ENCODE measurements at places on chromosomes 2 and 18.

GRCh38 chr2:26712486-26713465 lies 20.3 kb downstream of the KCNK3 start:
- no peak for DNase-seq

DNA sequence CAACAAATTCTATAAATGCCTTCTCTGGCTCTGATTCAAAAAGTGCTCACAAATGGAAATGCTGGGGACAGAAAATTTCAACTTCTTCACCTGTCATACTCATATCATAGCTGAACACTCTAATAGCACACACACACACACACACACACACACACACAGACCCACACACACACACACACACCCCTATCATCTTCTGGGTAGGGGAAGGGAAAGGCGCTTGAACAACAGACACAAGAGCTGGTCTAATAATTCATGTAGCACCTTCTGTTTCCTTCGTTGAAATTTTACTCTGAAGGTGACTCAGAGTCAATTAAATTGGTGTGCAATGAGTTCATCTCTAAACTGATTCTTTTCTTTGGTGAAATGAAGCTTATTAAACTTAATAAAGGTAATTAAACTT lies 32.9 kb downstream of the CD28 start:
- no peak for DNase-seq

GRCh38 chr2:12970861-12971260 lies 254.1 kb downstream of the TRIB2 start:
- peak; percentile 70 for DNase-seq

- DNase-seq, result no peak
Observed at GRCh38 chr2:238505119-238505891, 78.6 kb downstream of the ASB1 start.

DNA sequence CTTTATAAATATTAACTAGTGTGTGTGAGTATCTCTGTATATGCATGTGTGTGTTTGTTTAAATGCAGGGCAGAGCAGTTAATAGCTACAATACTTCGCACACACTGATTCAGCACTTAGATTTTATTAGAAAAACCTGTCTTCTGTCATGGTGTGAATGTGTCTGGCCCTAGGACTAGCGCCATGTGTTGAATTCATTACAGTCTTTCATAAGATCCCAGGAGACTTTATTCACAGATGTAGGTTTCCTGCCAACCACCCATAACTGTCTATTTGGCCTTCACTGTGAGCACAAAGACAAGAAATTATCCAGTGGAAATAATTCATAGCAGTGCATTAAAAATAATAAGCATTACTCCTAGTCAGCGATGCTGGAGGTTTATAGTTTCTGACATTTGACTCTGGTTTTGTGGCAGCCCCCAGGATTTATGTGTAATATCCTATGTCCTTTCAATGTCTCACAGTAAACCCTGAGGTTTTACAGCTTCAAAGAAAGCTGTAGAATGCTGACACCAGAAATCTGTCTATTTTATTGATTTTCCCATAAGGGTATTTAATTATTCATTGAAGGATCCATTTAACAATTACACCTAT lies 93.9 kb downstream of the ZNF804A start:
- no peak for DNase-seq

DNA sequence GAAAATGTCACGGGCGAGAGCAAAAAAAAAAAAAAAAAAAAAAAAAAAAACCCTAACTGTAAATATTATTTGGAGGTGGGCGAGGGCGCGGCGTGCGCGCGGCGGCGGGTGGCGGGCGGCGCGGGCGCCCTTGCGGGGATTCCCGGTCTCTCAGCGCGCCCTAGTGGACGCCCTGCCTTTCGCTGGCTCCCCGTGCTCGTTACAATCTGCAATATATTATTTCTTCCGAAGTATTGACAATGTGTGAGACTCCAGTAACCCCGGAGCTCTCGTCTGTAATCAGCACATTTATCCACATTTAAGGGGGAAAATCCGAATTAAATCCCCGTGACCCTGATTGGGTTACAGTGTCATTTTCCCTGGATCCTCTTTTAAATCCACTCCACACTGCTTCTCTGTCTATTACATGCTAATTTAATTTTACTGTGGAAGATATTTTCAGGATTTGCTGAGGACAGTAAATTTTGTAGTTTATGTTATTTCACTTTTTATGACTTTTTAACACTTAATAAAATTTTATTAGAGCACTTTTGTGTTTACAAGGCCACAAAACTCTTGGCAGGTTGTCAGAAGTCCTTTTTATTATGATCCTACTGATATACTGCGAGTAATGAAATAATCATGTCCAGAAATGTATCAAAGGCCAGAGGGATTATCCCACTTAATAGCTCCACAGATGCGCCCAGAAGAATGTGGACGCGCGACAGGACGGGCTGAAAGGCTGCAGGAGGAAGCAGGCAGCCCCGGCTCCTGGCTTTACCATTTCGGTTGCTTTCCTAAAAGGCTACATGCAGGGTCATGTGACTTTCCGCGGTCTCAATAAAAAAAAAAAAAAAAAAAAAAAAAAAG lies 369.1 kb downstream of the MTX2 start:
- DNase-seq, result peak; percentile 61

GRCh38 chr2:71974846-71975245 lies 172.8 kb downstream of the CYP26B1 start:
- DNase-seq, result no peak

DNA sequence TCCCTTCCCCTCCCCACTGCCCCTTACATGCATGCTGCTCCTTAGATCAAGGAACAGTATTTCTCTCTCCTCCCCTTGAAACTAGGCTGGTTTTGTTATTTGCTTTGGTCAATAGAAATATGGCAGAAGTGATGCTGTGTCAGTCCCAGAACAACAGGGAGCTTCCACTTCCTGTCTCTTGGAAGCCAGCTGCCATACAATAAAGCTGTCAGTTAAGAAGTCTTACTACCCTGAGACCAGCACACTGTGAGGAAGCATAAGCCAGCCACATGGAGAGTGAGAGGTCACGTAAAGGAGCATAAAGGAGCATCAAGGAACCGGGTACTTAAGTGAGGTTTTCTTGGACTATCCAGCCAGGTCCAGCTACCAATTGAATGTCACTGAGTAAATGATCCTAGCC lies 126.6 kb downstream of the NOL4 start:
- no peak for DNase-seq

DNA sequence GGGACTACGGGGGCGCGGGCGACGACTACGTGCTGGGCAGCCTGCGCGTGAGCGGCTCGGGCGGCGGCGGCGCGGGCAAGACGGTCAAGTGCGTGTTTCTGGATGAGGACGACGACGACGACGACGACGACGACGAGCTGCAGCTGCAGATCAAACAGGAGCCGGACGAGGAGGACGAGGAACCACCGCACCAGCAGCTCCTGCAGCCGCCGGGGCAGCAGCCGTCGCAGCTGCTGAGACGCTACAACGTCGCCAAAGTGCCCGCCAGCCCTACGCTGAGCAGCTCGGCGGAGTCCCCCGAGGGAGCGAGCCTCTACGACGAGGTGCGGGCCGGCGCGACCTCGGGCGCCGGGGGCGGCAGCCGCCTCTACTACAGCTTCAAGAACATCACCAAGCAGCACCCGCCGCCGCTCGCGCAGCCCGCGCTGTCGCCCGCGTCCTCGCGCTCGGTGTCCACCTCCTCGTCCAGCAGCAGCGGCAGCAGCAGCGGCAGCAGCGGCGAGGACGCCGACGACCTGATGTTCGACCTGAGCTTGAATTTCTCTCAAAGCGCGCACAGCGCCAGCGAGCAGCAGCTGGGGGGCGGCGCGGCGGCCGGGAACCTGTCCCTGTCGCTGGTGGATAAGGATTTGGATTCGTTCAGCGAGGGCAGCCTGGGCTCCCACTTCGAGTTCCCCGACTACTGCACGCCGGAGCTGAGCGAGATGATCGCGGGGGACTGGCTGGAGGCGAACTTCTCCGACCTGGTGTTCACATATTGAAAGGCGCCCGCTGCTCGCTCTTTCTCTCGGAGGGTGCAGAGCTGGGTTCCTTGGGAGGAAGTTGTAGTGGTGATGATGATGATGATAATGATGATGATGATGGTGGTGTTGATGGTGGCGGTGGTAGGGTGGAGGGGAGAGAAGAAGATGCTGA lies 1.4 kb downstream of the SOX11 start:
- no peak for DNase-seq

GRCh38 chr2:69490486-69490885 lies 53.3 kb upstream of the NFU1 start:
- no peak for DNase-seq

DNA sequence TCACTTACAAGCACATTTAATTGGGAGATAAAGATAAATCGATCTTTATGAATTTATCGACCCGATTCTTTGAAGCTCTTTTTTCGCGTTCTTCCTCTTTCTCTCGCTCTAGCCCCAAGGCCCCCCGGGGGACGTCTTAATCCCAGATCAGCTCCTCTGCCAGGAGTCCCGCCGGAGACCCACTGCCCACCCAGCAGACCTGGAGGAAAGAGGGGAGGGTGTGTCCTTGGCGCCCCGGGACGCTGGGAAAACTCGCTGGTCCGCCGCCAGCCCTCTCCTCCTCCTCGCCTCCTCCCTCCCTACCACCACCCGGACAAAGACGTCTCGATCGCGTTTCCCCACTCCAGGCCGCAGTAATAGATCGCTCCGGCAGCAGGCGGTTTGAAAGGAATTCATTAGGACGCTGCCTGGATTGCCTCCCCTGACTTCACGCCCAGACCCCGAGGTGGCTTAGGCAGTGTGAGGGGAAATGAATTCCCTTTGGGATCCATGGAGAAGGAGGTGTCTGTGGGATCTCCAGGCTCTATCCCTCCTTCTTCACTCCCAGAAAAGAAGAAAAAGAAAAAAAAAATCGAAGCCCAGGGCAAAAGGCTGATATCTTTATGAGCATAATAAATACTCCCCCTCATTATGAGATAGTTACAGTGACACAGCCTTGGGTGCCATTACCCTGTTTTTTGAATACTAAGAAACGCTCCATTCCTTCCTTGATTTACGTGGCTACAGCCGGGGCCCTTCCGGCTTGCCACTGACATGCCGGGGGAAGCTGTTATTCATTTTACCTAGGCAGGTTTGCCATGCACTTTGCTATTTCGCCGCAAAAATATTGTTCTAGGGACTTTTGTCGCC lies 1.8 kb upstream of the GBX2 start:
- no peak for DNase-seq

DNA sequence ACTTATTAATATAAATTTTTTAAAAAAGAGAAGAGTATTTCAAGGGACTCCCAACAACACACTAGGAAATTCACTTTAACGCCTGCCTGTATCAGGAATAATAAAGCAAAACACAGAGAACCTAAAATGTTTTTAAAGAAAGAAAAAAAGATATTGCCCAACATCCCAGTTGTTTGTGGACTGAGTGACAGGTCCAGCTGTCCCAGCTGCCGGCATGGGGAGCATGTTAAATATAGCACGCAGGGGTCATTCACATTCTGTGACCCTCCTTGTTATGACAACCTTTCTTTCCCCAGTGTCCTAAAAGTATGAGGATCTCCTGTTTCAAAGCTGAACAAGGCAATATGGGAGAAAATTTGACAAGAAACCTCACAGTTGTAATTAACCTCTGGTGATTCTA lies 4.4 kb downstream of the KLHL41 start:
- no peak for DNase-seq

DNA sequence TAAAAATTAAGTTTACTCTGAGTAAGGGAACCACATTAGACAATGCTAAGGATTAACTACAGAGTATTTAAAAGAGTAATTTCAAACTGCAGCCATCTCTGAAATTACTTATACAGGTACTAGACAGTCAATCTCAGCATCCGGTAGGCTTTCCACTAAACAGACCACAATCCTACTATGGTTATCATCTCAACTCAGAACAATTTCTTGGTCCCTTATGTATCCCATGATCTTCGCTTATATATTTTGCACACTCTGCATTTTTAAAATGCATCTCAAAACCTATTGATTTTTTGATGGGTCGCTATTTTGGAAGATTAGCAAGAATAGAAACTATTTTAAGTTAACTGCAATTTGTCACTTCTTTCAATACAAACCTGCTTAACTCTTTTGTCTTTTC lies 1.4 kb downstream of the PPP4R1 start:
- no peak for DNase-seq

DNA sequence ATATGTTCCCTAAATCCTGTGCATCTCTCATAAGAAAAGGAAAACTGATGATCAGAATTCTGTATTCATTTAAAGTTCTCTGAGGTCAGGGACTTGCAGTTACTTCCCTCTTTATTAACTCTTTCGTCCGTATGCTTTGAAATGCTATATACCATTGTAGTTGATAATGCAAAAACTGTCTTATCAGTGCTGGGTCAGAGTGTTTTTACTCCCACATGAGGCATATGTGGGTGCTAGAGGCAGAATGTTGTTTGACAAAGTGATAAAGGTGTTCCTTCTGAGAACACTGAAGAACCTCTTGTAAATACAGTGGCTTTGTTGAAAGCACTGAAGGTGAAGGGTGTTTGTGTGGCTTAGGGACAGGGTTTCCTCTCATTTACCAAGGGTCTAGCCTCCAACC lies 136.5 kb upstream of the NFATC1 start:
- DNase-seq, result no peak

DNA sequence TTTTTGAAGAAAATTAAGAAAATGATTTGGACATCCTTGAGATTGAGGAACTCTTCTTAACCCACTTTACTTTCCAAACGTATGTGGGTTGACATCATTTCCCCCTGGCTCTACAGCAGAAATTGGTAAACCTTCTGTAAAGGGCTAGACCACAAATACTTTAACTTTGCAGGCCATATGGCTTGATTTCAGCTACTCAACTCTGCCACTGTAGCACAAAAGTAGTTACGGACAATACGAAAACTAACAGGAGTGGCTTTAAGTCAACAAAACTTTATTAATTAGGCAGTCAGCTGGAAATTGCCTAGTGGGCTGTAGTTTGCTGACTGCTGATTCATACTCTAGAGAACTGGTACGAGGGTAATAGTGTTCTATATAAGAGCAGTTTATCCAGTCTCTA lies 83.2 kb upstream of the DTNB start:
- DNase-seq, result no peak

DNA sequence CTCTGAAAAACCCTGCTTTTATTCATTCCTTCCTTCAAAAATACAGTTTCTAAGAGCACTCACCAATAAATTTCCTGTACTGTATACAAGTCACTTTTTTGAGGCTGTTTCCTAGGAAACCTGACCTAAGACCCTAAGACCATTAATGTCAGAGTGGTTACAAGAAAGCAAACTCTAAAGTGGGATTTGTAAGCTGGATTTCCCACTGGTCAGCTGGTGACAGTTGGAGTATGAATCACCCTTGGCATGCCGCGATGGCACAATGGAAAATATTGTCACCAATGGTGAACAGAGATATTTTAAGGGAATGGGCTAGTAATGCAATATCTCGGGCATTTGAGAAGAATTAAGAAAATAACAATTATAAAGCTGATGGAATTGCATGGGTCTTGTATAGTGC lies 101.9 kb downstream of the COL3A1 start:
- no peak for DNase-seq

- DNase-seq, result peak; percentile 9
Observed at GRCh38 chr18:57585421-57585820, 1.1 kb downstream of the FECH start.

DNA sequence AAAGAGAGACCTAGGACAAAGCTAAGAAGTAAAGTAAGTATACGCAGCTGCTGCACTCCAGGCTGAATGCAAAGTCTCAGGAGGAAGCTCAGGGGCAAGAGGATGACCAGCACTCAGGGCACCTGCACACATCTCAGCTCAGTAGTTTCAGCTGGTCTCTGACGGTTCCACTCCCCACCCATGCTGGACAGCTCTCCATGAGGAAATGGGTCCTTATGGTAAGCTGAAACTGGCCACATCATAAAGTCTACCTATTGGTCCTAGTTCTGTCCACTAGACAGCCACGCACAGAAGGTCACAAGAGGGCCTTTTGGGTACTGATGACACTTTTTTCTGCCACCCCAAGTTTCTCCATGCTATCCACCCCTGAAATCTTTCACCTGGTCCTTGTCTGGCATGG lies 215.3 kb downstream of the TTC32 start:
- DNase-seq, result no peak

- peak; percentile 35 for DNase-seq
Observed at GRCh38 chr2:58870704-58871103, 629.6 kb upstream of the FANCL start.
